ENCODE measurements at places on chromosomes 12 and 14.

DNA sequence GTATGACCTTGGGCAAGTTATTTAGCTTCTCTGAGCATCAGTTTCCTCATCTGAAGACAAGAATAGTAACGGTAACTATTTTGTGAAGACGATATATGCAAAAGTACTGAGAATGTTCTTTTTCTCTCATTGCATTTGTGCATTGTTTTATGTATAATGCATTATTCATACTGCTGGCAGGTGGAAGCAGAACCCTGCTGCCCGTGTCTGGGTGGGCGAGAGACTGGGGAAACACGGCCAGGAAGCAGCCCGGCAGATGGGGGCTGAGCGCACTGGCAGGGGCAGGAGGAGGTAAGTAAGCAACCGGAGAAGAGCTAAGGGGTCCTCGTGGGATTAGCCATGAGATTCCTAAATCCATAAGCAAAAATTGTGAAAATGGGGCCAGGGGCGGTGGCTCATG lies 115.8 kb upstream of the MED13L start:
- no peak for DNase-seq

DNA sequence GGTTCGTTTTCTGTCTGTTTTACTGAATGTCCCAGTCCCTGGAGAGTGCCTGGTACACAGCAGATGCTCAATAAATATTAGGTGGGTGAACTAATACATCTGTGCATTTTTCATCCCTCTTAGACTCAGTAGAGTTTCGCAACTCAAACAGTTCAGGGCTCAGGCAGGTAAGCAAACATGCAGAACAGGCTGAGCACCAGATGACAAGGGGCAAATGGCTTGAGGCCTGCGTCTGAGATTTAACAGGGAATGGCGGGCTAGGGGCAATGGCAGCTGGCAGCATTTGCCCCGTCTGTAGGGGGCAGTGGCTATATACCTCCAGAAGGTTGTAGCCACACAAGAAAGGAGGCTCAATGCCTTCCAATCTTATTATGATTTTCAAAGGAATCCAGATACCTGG lies 8.6 kb upstream of the RAN start:
- no peak for DNase-seq

- no peak for DNase-seq
Measured at GRCh38 chr14:64569138-64569631, 19.4 kb downstream of the PPP1R36 start.

DNA sequence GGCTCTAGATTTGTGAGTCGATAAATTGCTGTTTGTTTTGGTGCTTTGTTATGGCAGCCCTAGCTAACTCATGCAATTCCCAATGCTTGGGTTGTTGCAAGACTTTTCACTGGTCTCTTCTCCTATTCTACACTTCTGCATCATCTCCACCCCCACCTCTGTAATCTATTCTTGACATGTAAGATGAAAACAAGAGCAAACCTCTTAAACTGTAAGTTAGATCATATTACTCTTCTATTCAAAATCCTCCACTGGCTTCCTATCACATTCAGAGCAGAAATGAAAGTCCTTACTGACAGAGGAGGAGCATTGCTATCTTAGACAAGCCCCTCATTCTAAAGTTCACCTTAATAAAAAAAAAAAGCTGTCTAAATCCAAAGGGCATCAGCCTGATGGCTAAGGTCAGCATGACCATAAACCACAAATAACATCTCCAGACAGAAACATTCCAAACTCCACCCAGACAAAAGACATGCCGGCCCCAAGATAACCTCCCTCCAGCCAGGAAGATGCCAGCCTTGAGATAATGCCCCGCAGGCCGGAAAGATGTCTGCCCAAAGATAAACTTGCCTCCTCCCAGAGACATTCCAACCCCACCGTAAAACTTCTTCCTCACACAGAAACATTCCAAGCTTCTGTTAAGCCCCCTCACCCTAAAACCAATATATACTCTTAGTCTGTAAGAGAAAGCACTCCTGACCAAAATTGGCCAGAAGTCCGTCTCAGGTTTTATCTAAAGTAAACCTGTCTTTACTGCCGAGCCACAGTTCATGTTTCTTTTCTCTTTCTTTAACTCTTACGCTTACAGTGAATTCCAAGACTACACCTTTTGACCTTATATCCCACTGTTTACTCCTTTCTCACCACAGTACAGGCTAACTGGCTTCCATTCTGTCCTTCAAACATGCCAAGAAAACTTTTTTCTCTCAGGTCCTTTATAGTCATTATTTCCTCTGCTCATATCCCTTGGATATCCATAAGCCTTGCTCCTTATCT lies 308.9 kb downstream of the KCNH5 start:
- no peak for DNase-seq

DNA sequence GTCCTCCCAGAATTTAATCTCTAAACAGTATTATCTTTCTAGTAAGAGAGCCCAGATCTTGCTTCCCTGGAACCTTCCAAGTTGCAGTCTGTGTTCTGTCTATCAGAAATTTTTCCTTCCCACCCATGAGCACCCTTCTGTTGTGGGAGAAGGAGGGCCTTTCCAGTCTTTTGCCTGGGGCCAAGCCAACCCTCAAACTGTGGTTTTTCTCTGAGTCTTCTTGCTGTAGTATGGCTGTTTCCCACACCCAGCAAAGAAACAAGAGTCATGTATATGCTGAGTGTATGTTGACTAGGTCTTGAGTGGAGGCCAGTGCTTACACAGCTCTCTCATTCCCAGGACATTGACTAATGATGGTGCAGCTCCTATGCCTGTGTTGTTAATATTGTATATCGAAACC lies 104.5 kb downstream of the TGFB3 start:
- peak; percentile 30 for DNase-seq

DNA sequence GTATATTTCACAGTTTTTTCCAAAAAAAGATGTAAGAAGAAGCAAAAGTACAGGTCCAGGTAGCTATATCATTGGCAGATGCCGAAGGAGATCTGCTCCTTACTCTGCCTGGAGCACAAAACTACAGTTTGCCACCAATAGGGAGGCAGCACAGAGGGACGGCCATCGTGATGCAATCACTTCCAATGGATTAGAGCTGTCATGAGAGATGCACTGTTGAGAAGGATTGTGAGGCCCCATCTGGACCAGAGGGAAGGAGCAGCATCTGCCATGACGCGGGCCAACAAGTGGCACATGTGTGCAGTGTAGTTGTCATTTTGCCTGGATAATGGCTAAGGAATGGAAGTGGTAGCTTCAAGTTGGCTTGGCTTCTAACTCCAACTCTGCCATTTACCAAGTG lies 318.8 kb upstream of the FKBP4 start:
- DNase-seq: no peak

DNA sequence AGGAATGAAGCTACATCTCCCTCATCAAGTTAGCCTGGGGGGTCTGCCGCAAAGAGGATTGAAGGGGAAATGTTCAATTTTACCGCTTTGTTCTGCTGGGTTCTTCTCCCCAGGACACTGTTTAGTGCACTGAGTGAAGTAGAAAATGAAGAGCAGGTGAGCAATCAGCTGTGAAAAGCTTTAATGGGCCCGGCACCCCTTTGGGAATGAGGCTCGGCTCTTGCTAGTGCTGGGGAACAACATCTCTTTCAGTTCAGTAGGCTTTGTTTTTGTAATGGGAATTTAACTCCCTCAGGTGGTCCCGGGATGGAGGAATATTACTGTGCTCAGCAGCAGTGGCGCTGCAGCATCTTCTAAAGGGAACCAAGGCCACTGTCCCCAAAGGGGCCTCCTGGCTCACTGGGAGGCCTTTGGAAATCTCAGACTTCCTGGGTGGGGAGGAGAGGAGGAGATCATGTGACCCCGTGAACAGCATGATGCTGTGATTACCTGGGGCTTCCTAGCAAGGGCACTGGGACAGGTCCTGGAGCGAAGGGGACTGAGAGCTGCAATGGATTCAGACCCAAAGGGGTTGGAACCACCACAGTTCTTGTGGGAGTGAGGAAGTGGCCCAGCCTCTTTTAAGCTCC lies 85.2 kb upstream of the MAX start:
- DNase-seq: no peak

GRCh38 chr12:22282283-22282682 lies 52.2 kb downstream of the ST8SIA1 start:
- DNase-seq: no peak

GRCh38 chr14:22739423-22739822 lies 27.1 kb upstream of the OXA1L start:
- DNase-seq: no peak

GRCh38 chr12:45290216-45290605 lies 74.3 kb downstream of the ANO6 start:
- DNase-seq: no peak

GRCh38 chr12:71447691-71448132 lies 8.1 kb downstream of the LGR5 start:
- no peak for DNase-seq
